CD4-positive, alpha-beta memory T cell (primary cell): ENCODE measurements at places on chromosomes 13 and 19. TPM values are rescaled to one million over a fixed set of nuclear protein-coding genes. Genes with fewer than 3 reads are reported as not detected.

- DNase-seq, result no peak
These were observed 48.7 kb downstream of the CCNE1 start for GRCh38 chr19:29860492-29860891.

DNA sequence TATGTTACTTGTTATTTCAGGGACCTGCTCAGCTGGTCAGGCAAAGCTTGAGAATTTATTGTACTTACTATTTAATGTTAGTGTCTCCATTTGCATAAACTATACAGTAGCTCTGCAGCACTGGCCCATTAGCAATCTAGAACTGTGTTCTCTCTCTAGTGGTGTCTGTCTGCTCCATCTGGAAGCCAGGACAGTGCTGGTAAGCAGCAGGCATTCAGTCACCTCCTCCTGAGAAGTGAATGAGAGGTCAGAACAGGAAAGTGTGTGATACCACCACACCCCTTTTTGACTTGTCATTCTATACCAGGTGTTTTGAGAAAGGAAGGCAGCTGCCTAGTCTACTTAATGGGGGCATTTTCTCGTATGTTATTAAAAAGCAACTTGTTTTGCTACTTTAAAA, 3.9 kb downstream of the COG3 start:
- no peak for DNase-seq

DNA sequence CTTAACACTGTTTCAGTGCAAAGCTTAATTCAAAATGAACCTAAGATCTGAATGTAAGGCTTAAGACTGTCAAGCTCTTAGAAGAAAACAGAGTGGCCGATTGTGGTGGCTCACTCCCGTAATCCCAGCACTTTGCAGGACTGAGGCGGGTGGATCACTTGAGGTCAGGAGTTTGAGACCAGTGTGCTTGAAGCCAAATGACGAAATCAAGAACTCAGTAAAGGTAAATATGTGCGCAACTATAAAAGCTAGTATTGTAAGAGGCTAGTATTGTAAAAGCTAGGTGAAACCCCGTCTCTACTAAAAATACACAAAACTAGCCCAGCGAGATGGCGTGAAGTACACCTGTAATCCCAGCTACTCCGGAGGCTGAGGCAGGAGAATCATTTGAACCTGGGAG, 12.7 kb downstream of the ATP4B start:
- no peak for DNase-seq

DNA sequence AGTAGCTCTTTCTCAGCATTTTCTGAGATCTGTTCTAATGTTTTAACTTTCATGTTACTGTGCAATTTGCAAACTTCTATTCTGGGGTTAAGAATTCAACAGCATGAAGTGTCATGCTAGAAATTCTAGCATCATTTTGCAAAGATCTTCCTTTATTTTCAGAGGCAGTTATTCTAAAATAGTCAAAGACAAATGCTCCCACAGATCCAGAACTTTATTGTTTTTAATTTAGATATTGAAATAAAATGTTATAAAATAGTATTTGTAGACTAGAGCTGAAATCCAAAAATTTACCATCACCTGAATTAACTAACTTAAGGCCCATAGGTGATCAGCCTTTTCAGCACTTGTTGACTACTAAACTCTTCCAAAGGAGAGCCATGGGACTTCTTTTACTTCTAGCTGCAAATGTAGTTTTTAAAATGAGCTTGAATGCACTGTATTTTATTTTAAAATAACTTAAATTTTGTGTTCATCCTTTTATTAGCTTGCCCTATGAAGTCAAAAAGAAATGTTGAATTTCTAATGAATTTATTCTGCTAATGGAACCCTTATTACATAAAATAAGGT, 3.2 kb downstream of the MAB21L1 start:
- no peak for DNase-seq

DNA sequence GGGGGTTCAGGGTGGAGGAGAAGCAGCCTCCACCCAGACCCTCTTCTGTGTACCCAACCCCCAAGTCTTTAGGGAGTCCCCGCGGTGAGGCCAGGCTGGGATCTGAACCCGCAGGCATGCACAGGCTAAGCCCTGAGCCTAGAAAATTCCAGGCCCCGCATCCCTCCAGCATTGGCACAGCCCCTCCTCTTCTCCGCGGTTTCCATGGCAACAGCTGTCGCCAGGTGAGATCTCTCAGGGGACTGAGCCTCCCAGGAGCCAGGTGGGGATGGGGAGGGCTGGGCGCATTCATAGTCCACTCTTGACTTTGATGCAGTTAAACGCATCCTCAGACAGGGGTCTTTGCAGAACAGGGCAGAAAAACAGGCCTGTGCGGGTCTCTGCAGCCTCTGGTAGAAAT, 48.3 kb upstream of the USP29 start:
- DNase-seq, result no peak

Gene CD37
- total RNA-seq, result 330 TPM

DNA sequence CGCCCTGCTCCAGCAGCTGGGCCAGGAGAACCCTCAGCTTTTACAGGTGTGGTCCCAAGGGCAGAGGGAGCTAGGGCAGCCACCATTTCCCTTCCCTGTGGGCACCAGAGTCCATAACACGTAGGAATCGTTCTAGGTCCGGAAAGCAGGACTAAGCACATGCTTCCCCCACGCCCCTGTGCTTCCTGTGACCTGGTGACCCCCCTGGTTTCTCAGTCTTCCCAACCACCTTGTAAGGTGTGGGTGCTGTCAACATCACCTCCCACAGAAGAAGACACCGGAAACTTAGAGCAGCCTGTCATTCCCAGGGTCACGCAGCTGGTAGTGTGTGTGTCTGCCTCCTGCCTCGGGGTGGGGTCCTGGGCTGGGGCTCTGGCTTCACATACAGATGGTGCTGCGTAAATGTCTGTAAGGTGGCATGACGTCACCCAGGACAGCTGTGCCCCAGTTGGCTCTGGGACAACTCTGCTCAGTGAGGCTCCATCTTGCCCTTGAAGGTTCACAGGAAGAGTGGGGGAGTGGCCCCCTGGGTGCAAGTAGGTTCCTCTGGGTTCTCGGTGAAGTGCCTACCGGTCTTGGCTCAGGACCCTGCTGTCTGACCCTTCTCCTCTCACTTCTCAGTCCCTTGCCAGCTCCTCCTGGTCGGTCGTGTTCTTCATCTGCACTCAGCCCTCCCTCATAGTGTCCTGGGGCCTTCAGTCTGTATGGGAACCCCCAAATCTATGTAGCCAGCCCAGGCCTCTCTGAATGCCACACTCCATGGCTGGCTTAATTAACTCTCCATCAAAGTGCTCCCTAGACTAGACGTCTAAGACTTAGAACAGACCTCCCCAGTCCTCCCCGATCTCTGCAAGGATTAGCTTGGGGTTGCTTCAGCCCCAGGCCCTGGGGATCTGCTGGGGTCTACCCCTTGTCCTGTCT, 4.0 kb downstream of the RAD23A start:
- DNase-seq, result no peak

GRCh38 chr19:17985037-17985818, 18.3 kb downstream of the KCNN1 start:
- DNase-seq, result no peak

- DNase-seq, result no peak
These were observed 33.5 kb upstream of the DCT start for GRCh38 chr13:94513026-94513425.

Gene ADM5
- 4.4 TPM for total RNA-seq

- DNase-seq, result no peak
These were observed 146.9 kb upstream of the SOX21 start for GRCh38 chr13:94859278-94859691.

- DNase-seq, result no peak
These were observed 42.8 kb upstream of the NDUFS7 start for GRCh38 chr19:1340681-1341469.

DNA sequence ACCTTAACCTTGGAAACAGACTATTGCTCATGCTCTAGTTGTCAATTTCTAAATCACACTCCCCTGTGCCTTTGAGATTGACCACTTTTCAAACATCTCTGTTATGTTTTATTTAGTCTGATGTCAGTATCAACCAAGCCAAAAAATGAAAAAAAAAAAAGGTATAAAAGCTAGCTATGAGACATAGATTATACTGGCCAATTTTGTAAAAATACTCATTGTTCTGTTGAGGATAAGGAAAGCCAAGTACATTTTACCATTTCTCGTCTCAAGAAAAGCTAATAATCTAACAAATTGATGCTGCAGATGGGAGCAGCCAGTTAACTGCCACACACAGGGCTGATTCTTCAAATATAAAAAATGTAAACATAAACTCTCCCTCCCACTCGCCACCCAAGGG, 572.6 kb upstream of the KLF12 start:
- no peak for DNase-seq

GRCh38 chr13:107200491-107200890, 632.6 kb upstream of the ARGLU1 start:
- DNase-seq, result no peak

DNA sequence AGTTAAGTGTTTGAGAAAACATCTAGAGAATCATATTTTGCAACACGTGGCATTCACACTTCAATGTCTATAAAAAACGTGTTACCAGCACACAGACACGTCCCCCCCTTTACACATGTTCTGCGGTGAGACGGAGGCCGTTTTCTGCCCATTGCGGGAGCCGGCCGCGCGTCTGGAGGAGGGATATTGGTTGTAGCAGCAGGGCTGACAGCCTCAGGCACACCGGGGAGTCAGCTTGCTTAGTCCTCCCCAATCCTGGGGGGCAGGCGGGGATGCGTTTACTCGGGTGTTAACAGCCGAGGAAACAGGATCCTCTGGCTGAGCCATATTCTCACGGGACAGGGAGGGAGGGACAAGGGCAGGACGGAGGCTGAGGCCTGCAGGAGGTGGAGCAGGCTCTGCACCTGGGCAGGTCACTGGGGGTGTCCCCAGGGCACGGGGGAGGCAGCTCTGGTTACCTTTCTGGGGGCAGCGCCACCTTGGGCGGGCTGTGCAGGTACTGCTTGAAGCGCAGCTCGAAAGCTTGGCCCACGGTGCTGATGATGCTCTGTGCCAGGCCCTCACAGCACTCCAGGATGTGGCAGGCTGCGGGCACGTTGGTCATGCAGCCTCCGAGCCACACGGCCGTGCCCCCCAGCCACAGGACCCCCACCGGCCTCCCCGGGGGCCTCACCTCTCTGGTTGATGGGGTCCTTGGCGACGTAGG, 25.0 kb downstream of the SHC2 start:
- no peak for DNase-seq

GRCh38 chr13:85910962-85911361, 111.7 kb upstream of the SLITRK6 start:
- DNase-seq, result no peak

DNA sequence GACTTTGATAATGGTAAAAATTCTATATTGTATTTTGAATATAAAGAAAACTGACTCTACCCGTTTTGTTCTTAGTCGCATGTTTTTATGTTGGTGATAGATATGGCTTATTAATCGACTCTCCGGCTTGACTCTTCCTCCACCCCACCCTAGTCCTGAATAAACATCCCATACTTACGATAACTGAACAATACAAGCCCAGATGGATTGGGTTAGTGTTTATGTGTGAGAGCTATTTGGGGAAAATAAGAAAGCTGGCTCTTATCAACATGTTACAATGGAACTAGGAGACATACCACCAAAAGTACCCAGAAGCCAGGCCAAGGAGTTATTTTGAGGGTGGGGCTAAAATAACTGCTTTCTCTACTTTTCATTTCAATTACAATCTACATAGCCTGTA, 796.3 kb downstream of the DIAPH3 start:
- DNase-seq, result no peak

Gene ZIM2
- not detected for total RNA-seq

Gene CEP89
- total RNA-seq, result 20.2 TPM

Gene UBL5
- total RNA-seq, result 241 TPM
